Osteocyte (in vitro differentiated cells): ENCODE measurements at places on chromosomes 16 and 17.

GRCh38 chr16:35574454-35575431 lies 2115.3 kb downstream of the TP53TG3F start:
- DNase-seq = peak; percentile 83

- DNase-seq = no peak
These were observed 8.8 kb downstream of the RNF213 start for GRCh38 chr17:80269405-80269807.

GRCh38 chr16:57265850-57266530 lies 18.5 kb downstream of the PLLP start:
- no peak for DNase-seq

GRCh38 chr16:12439399-12440227 lies 364.1 kb downstream of the CPPED1 start:
- no peak for DNase-seq

DNA sequence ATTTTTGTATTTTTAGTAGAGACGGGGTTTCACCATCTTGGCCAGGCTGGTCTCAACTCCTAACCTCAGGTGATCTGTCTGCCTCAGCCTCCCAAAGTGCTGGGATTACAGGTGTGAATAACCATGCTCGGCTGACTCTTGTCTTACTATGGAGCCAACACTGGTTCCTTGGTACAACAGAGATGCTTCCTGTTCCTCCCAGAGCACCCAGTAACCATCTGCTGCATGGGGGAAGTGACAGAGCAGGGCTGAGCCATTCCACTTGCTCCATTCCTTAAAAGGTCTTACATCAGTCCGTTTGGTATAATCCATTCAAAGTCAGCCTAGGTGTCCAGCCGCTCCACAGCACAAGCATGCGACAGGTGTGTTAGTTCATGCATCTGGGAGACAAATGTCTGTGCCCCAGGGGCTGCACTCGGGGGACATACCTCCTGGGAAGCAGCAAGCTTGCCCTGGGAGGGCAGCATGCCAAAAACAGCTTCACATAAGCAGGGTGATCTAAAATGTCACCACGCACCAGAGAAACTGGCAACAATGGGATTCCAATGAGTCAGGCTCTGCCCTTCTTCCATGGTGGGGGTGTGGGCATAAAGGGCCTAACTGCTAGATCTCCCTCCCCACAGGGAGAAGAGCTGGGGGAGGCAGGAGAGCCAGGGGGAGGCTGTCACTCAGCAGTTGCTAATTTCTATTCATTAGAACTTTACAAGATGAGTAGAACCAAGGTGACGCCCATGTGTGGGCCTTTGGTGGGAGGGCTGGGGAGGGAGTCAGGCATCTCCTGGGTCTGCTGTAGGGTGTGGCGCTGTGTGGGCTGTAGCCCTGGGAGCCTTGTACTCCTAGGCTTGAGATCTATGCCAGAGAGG lies 35.5 kb downstream of the PIPOX start:
- no peak for DNase-seq

- no peak for DNase-seq
These were observed 130.4 kb upstream of the PMFBP1 start for GRCh38 chr16:72302332-72302731.

DNA sequence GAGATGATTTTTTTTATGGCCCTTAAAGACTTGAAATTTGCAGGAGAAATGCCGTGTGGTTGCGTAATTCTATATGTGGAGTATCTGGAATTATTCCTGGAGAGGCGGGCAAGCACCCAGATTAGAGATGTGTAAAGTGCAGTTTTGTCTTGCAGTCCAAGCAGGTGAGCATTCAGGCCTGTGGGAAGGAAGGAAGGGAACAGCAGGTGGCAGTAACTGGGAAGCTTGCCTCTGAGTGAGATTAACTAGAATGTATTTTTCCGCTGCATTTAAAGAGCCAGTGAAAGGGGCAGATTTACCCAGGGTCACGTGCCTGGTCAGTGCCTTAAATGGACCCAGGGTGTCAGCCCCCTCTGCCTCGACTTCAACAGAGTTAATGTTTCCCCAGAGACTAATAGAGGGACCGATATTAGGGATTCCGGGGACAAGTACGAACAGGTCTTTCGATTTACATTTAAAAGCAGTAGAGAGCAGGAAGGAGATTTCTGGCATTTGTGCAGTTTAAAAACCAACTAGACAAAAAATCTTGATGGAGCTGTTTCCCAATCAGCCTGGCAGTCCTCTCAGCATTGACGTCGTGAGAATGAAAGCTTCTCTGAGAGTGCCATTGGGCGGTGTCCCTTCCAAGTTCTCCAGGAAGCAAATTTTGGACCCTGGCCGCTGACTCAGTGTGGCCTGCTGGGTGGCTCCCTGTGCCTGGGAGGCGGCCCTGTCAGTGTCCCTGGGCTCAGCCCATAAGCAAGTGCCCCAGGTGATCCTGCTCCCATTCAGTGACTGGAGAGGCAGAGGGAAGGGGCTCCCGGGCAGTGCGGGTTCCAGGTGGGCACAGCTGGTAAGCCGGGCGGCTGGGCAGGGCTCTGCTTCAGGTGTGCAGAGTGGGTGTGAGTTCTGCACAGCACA lies 38.2 kb downstream of the KSR1 start:
- no peak for DNase-seq

GRCh38 chr17:74864866-74865395 lies 5.2 kb upstream of the GRIN2C start:
- DNase-seq = peak; percentile 93

- DNase-seq = no peak
These were observed 29.6 kb downstream of the TEKT5 start for GRCh38 chr16:10665166-10665565.

- no peak for DNase-seq
These were observed 53.7 kb downstream of the GSG1L start for GRCh38 chr16:28009586-28010373.

- DNase-seq = no peak
These were observed 115.8 kb downstream of the SMG6 start for GRCh38 chr17:2187758-2188157.

- no peak for DNase-seq
These were observed 75.7 kb downstream of the NXN start for GRCh38 chr17:903691-904481.

- DNase-seq = no peak
These were observed 73.9 kb upstream of the TANC2 start for GRCh38 chr17:62892061-62892675.

GRCh38 chr17:51166987-51167931 lies 1.0 kb downstream of the NME2 start:
- DNase-seq = peak; percentile 89

DNA sequence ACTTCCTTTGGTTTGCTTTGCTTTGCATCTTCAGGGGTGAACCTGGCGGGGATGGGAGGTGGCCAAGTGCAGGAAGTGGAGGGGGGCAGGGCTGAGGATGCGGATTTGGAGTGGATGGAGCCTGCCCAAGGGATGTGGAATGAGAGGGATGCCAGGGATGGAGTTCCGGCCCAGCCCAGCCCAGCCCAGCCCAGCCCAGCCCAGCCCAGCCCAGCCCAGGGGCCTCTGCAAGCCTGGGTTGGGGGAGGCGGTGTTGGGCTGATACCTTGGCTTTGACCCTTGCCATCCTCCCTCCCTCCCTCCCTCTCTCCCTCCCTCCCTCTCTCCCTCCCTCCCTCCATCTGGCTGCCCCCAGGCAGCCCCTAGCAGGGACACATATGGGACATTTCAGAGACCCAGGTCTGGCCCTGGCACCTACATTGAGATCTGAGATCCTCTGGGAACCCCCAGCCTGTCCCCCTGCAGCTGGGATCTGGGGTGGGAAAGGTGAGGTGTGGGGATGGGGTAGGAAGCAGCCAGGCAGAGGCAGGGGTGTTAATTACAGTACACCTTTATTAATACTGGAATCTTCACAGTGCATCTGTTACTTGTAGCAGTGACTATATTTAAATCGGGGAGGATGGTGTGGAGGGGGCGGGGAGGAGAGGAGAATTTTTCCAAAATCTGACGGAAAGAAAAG lies 14.5 kb downstream of the IL34 start:
- DNase-seq = no peak

DNA sequence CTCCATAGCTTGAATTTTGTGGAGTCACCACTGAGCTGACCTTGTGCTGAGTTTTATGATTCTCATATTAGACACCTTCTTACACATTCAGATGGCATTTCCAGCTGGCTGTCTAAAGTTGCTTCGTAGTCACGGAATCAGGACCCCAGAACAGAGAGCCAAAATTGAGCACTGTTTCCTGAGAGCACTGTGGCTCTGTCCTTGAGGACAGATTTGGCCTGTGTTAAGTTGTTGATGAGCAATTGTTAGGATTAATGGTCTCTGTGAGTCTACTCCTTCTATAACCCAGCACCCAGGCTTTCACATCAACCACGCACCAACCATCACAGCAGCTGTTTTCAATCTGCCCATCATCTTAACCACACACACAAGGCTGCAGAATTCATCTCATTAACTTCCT lies 277.5 kb upstream of the HSBP1 start:
- no peak for DNase-seq

DNA sequence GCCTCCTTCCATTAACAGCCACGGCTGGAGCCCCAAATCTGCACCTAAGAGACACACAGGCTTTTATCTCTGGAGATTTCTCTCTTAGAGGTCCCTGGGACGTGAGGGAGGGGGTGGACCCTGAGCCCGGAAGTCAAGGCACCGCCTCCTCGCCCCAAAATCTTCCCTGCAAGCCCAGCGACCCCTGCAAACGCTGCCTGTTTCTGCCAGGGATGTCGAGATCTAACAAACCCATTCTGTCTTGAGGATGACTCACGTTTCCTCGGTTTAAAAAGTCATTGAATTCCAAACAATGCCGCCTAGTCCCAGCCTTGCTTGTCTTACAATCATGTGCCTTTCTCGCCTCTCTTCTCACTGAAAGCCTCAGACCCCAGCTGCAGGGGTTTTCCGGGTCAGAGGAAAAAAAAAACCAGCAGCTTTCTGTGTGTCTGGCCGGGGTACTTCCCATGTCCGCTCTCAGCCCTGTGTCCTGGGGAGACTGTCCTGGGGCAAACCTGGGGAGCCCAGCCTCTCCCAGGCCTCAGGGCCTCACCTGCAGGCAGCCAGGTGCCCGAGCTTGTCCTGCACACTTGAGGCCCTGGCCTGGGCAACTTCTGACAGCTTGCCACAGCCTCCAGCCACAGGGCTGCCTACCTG lies 15.4 kb downstream of the ARL2BP start:
- DNase-seq = no peak

DNA sequence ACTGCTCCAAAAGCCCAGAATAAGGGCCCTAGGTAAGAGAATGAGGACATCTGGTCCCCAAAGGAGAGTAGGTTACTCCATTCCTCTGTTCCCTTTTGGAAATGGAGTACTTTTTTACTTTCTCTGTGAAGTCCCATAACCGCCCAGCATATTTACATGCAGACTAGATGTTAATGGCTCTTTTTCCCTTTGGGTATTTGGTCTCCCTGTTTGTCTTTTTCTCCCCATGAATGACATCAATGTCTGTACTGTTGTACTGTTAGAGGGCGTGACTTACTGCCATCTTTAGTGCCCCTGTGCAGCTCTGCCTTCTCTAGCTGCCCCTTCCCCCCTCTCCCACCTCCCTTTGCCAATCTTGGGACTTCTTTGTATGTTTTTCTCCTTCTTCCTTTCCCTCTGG lies 19.0 kb downstream of the GPR179 start:
- DNase-seq = no peak

DNA sequence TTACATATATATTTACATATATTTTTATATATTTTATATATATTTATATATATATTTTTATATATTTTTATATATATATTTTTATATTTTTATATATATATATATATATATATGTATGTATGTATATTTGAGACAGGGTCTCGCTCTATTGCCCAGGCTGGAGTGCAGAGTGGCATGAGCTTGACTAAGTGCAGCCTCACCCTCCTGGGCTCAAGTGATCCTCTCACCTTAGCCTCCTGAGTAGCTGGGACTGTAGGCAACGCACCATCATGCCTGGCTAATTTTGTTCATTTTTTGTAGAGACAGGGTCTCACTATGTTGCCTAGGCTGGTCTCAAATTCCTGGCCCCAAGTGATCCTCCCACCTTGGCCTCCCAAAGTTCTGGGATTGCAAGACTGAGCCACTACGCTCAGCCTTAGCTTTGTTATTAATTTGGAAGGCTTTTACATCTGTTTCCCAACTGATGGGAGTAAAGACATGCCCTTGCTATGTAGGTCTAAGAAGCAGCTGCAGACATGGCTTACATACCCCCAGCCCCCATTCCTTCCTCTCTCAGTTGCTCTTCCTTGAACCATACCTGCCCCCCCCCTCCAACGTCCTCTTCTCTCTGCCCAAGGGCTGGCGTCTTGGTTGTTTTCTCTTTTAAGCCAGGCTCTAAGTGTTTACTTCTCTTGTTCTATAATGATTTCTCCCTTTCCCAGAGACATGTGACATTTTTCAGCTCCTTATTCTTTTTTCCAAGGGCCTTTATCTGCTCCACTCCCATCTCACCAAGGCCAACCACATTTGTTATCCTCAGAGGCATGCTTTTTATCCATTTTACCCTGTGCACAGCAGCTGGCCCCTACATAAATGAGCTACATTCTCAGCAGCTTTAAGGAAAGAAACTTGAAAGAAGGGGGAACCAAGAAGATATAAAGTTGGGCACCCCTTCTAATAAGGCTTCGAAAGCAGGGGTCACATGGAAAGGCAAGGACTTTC lies 64.2 kb upstream of the ATF7IP2 start:
- no peak for DNase-seq

DNA sequence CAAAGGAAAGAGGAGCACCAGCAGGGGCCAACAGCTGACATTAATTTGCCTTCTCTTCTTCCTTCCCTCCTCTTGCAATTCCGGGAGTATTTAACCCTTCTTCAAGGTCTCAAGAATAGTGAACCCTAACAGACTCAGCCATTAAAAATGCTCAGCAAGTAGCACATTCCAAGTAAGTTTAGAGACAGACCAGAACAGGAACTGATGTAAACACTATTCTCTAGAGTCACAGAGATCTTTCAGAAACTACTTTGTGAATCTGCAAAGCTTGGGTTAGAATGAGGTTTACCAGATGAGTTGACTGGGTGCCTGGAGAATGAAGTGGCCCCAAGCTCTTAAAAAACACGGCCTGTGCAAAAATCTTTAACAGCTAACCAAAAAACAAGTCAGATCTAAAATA lies 50.9 kb downstream of the TEX2 start:
- no peak for DNase-seq

GRCh38 chr16:57264381-57264780 lies 19.3 kb downstream of the ARL2BP start:
- no peak for DNase-seq

DNA sequence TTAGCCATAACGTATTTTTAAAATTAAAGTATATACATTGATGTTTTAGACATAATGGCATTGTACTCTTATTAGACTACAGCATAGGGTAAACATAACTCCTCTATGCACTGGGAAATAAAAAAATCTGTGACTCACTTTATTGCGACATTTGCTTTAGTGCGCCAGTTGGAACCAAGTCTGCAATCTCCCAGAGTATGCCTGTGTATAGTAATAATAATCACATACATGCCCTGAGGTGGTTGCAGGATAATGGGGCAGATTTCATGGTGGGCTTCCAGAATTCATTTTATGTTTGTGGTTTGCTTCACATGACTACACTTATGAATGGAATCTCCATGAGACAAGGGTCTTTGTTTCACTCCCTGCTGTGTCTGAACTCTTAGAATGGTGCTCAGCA lies 66.9 kb upstream of the N4BP1 start:
- no peak for DNase-seq

GRCh38 chr17:13228225-13228624 lies 210.4 kb upstream of the ELAC2 start:
- no peak for DNase-seq

GRCh38 chr16:72129976-72130656 lies 36.5 kb downstream of the DHX38 start:
- no peak for DNase-seq
